Stimulated activated CD8-positive, alpha-beta memory T cell treated with anti-CD3 and anti-CD28 coated beads, Interleukin-4, amount 100 ng/mL, for 48 hours (primary cell): ENCODE measurements at places on chromosomes 2 and 18.

- no peak for DNase-seq
Measured at GRCh38 chr2:29917781-29918180, 3.6 kb downstream of the ALK start.

DNA sequence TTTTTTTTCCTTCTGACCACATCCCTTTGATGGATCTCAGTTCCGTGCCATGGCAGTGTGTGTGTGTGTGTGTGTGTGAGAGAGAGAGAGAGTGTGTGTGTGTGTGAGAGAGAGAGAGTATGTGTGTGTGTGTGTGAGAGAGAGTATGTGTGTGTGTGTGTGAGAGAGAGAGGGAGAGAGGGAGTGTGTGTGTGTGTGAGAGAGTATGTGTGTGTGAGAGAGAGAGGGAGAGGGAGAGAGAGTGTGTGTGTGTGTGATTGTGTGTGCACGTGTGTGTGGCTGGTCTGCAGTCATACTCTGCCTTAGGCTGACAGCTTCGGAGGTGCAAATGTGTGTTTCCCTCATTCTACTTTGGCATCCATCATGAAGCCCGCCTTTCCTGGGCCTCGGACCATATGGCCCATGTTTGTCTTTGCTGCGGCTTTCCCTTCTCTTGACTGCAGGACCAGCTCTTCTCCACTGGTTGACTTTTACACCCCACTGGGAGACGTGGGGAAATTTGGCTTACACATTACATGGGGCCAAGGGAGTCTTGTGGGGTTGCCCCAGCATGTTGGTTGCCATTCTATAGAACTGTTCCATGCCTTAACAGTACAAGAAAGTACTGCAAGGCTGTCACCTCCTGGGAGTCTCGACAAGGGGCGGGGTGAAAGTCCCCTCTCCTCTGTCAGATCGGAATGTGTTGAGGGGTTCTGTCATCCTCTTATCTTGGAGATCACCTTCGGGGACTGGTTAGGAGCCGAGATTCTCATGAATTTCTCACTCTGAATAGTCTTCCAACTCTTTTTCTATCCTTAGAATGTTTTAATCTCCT is 21.6 kb downstream of the TSN start:
- no peak for DNase-seq

DNA sequence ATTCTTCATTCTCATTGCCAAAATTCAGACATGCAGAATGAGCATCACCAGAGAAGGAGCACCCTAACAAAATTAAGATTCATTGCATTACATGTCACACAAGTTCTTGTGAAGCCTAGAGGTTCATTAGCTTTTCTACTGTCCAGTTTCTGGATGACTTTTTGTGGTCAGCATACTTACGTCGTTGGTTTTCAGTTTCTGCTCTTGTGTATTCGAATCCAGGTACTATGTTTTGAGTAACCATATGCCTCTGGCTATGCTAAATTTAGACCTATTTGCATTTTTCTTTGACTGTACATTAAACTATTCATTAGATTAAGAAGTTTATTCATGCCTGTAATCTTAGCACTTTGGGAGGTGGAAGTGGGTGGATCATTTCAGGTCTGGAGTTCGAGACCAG is 251.3 kb downstream of the PARD3B start:
- DNase-seq = no peak

GRCh38 chr2:222637067-222637466 is 18.8 kb downstream of the FARSB start:
- DNase-seq = no peak

DNA sequence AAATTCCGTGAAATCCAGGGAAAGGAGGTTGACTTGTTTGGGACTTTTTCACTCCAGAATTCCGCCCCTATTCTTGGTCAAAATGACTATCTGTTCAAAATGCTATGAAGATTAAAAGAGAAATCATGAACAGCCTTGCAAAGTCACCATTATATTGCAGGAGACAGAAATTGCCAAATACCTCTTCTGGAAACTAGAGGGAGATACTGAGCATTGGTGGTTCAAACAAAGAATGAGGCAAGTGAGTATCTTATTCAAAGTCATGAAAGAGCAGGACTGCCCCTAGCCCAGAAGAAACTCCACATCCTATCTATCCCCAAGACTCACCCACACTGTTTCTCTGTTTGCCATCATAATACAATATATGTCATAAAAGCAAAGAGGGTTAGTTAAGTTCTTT is 862.3 kb upstream of the POU3F3 start:
- no peak for DNase-seq

DNA sequence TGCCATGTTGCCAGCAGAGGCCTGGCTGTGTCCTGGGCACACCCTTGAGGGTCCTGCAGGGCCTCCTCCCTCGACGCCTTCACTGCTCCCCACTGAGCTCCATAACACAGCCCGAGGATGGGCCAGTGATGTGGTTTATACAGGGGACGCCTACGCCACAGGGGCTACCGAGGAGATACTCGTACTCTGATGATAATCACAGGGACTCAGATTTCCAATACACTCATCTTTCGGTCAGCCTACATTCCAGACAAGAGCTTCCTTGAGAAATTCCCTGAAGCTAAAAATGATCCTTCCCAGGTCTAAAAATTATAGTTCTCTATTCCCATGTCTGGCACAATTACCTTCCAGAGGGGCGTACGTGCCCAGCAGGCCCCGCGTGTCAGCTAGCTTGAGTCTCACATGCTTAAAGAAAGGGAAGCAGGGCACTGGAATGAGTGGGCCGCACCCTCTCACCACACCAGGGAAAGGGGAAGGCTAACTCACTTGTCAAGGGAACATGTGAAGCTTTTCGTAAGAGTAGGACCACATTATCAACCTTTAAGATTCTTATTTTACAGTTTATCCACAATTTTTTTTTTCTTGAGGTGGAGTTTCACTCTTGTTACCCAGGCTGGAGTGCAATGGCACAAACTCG is 159.5 kb upstream of the NDUFV2 start:
- no peak for DNase-seq

DNA sequence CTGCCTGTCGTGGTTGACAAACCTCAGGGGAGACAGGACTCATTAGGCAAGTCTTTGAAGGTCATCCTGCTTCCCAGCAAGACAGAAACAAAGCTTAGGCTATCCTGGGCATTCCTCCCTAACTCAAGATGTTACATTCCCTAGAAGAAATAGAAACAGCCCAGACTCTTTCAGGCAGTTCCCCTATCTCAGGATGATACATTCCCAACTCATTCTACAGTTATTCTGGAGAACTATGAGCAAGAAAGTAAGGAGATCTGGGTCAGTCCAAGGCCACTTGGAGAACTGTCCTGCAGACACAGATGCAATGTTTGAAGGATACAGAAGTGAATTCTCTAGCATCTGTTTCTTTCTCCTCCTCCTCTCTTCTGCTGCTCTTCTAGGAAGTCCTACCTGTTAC is 220.1 kb upstream of the NCKAP5 start:
- DNase-seq = no peak

- no peak for DNase-seq
Measured at GRCh38 chr2:28394331-28394877, 1.7 kb downstream of the FOSL2 start.

GRCh38 chr2:26672818-26673393 is 19.6 kb upstream of the KCNK3 start:
- DNase-seq = no peak

DNA sequence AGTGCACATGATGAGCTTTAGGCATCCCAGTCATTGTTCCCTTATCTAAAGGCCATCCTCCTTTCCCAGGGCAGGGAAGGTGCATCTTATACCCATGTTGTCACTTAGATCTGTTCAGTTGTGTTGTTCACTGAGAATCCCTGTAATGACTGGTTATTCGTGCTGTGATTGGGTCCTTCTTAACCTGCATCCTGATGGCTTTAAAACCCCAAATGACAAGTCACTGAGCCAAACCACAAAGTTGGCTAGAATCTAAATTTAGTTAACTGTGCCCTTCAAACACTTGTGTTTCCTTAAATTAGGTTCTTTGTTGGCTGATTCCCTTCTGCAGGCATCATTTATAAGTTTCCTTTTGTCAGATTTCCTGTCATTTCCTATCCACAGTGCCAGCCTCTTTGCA is 58.5 kb upstream of the SLC16A14 start:
- DNase-seq = no peak

- DNase-seq = no peak
Measured at GRCh38 chr18:25490316-25490715, 138.3 kb upstream of the ZNF521 start.

DNA sequence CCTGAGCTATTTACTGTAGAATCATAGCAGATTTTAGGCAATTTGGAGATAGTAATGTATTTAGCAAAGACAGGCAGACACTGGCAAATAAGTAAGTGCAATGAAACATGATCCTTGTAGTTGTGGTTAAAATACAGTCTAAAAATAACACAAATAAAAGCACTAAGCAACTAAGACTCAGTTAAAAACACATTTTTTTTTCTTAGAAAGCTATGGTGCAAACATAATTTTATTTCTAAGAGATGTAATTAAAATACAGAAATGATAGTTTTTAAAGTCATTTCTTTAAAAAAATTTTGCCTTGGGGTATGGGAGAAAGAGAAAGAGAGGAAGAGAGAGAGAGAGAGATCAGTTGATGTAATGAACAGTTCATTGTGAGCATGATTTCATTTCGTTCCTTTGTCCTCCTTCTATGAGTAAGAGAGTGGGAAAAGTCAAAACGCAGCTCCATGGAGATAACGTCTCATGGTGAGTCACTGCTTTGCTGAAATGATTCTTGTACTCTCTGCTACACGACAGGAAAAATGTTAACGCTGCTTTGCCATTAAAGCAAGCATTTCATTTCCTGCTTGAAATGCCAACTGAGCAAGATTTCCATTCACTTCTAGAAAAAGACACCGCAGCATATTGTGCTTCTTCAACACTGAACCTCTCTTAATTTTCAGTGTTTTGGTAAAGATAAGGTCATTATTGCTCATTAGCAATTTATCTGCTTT is 61.3 kb upstream of the PGAP1 start:
- no peak for DNase-seq

DNA sequence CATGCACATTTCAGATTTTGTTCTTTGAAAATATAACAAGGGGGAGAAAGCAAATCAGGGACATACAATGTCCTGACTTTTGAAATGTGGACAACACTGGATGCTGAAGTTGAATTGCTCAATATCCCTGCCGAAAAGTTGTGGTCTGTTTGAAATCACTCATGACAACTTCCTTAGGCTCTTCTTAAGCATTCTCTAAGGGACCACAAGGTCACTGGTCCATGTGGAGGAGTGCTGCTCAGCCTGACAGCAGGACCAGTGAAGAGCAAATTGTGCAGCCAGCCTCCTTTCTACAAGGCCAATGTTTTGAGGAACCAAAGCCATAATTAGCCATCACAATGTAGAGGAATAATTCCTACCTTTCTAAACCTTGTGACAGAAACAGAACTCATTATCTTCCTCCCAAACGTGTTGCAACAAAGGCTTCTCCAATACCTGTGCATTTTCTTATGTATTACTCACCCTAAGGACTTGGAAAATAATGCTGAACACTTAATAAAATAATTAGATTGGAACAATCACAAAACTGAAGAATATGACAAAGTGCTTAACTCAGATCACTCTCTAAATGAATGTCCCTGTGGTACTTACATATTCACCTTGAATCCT is 1477.6 kb upstream of the NXPH2 start:
- no peak for DNase-seq

- DNase-seq = no peak
Measured at GRCh38 chr2:27255660-27256059, 7.2 kb downstream of the SLC30A3 start.

DNA sequence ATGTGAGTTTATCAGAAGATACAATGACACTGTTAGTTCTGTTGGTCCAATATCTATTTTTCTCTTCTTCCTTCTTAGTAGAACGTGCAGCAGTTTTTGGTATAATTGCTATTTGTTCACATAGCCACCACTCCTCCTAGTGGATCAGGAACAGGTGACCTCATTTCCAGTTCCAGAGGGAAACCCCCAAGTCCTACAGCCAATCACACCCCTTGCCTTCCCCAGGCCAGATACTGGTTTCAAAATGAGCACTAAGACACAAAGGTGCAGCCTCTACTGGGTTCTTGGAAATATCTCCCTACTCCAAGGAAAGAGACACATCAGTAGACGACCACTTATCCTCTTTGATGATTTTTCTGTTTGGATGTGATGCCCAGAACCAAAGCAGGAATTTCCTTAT is 103.2 kb downstream of the TCF4 start:
- no peak for DNase-seq

- DNase-seq = no peak
Measured at GRCh38 chr2:191295088-191295487, 49.9 kb downstream of the MYO1B start.

GRCh38 chr2:67561457-67561965 is 164.4 kb downstream of the ETAA1 start:
- no peak for DNase-seq

GRCh38 chr2:41610501-41611190 is 437.2 kb upstream of the PKDCC start:
- DNase-seq = no peak

GRCh38 chr2:46873604-46874068 is 42.0 kb downstream of the MCFD2 start:
- DNase-seq = peak; percentile 63

GRCh38 chr2:85714841-85715240 is 20.7 kb downstream of the GNLY start:
- no peak for DNase-seq

GRCh38 chr18:38427736-38428135 is 862.1 kb upstream of the CELF4 start:
- no peak for DNase-seq

DNA sequence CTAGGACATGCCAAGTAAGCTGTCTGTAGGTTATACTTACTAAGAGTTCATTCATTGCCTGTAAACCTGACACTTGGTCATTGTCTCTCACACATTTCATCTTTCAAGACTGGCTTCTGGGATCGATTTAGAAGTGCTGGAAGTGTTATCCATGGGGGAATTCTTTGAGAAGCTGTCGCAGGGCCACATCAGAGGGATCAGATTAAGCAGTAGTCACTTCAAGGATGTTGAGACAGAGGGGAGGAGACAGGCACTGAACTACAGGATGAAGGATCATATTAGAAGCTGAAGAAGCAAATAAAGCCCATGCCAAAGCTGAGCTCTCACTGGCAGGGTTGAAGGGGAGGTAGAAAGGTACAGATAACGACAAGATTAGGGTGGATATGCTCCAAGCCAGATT is 49.0 kb downstream of the CDK15 start:
- DNase-seq = no peak

DNA sequence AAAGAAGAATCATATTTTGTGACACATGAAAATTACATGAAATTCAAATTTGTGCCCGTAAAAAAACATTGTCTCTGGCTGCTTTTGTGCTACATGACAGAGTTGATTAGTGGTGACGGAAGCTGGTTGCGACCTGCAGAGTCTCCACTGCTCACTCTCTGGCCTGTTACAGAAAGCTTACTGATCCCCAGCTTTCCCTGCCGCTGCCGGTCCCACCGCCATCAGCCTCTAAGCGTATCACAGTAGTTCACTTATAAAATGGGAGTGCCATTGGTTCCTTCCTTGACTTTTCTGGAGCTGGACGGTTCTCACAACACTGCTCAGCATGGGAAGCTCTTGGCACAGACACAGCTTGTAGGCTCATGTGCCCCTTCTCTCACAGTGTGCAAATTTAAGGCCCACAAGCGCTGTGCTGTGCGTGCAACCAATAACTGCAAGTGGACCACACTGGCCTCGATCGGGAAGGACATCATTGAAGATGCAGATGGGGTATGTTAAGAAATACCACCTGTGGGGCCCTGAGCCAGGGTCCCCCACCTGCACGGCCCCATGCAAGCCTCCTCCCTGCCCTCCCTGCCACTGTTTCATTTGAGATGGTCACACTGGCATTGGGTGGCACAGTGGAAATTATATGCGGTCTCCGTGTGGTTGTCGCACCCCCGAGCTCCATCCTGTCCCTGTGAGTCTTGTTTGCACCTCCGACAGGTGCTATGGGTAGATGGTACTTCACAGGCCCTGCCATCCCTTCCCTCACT is 81.3 kb downstream of the DGKD start:
- DNase-seq = no peak

GRCh38 chr2:114192362-114192761 is 250.1 kb upstream of the DPP10 start:
- no peak for DNase-seq
